ENCODE measurements at places on chromosomes 7 and 10.

DNA sequence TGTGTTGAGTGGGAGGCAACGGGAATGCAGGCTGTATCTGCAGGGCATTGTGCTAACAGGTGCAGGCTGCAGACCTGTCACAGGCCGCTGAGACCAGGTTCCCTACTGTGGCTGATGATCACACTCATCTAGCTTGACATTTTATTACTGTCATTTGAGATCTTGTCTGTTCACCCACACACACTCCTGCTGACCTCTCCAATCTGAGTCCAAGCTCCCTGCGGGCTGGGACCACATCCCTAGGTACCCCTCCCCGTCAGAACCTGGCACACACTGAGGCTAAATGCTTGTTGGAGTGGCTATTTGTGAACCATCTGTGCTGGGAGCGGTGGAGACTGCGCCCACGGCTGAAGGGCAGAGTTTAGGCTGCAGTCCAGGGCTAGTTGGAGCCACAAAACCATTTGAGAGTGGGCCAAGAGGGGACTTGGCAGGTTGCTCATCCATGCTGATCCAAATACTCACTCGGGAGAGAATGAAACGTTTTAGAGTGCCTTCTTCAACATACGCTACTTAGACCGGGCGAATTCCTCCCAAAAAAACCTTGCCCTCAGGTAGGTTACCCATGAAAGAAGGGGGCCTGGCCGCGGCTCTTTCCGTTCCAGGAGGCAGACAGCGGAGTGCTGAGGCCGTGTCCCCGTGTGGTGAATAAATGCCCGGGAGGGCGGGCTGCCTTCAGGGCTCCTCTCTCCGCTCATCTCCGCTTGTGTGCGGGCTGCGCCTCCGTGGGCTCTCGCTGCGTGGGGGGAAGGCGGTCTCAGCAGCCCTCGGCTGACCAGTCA is 164.4 kb downstream of the RGS10 start:
- no peak for DNase-seq

DNA sequence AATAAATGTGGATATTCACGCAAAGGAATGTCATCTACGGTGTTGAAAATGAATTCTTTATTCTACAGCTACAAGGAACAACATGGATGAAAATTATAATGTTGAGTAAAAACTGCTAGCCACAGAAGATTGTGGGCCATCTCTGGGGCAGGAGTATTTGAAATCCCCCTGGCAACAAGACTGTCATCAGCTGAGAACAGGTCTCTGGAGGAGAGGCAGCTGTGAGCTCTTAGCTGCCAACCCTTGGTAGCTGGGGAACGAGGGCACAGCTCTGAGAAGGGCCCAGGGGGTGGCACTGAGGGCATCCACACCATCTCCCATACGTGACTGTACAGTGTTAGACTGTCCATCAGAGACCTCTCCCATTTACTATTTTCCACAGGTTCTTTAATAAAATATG is 340.1 kb upstream of the MGMT start:
- DNase-seq = no peak

DNA sequence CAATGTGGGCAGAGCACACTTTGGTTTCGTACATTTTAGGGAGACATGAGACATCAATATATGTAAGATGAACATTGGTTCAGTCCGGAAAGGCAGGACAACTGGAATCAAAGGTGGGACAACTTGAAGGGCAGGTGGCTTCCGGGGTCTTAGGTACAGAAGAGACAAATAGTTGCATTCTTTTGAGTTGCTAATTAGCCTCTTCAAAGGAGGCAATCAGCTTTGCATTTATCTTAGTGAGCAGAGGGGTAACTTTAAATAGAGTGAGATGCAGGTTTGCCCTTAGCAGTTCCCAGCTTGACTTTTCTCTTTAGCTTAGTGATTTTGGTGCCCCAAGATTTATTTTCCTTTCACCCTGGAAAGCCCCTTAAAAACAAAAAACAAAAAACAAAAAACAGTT is 21.3 kb downstream of the ZNF487 start:
- DNase-seq = no peak

- DNase-seq = no peak
Measured at GRCh38 chr10:107548301-107548700, 383.8 kb upstream of the SORCS1 start.

DNA sequence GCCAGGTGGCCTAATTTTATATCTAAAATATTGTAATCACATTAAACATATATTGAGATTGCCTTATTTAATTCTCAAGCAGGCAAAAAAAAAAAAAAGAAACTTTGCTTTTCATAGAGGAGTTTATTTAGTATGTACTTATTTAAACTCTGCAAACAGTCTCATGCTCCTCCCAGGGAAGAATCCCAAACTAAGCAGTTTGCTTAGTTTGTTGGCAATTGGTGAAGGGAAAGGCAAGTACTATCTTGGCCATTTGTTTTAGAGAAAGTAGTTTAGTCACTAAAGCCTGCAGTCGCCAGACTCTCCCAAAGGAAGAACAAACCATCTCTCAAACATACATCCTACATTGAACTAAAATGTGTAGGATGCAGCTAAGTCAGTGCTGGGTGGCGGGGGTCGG is 226.8 kb downstream of the CDC14C start:
- no peak for DNase-seq

- no peak for DNase-seq
Measured at GRCh38 chr7:38034062-38034908, 113.8 kb downstream of the EPDR1 start.

- DNase-seq = no peak
Measured at GRCh38 chr7:36305226-36305625, 84.4 kb upstream of the ANLN start.

- no peak for DNase-seq
Measured at GRCh38 chr10:120600871-120601649, 144.0 kb downstream of the PLPP4 start.

DNA sequence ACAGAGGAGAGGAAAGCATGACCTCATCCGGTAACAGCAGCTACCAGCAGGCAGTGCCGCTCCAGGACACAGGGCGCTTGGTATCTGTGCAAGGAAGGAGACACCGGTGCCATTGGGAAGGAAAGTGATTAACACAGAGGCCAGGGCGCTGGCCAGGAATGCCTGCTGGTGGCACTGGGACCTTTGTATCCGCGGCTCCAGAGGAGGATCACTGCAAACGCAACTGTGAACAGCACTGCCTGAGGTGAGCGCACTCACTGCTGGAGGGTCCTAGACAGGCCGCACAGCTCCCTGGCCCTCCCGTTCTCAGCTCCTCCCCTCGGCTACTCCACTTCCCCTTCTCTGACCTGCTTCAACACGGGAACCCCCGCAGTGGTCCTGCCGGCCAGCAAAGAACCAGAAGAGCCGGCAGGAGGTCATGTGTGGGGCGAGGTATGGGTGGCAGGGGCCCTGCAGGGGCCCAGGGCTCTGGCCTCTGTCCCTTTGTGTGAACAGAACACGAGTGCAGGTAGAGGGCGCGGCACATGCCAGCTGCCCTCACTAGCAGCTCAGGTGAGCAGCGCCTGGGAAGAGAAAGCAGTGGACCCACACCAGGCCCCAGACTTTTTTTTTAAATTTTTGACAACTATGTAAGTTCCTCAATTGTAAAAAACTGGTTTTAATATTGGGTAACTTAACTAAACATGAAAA is 107.6 kb downstream of the VIPR2 start:
- DNase-seq = no peak

DNA sequence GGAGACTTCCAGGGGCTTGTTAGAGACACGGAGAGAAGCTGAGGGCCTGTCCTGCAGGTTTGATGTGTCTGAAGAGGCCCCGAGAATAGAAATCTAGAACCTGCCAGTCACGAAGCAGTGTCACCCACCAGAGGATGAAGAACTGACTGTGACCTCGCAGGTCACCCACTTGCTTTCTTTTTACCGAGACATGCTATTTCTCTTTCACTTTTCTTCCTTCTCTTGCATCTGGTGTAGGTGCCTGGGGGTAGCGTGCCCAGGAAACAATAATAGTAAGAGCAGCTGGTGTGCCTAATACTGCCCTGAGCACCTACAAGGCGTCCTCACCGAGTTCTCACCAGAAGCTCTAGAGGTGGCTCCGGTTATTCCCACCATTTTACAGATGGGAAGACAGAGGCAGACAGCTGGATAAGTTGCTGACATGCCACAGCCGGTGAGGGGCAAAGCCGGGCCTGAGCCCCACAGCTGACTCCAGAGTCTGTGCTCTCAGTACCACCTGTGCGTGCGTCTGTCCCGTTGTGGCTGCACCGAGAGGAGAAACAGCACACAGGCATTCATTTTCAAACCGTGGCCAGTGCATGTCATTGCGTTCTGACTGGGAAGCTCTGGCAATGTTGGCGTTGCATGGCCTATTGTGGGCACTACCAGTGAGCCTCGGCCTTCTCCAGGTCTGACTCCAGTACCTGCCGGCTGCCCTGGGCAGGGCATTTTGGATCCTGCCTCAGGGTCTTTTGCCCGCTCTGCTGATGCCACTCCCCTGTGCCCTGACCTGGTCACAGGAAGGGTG is 7.8 kb downstream of the CHST3 start:
- no peak for DNase-seq

- no peak for DNase-seq
Measured at GRCh38 chr10:90641731-90642130, 216.1 kb downstream of the HTR7 start.

DNA sequence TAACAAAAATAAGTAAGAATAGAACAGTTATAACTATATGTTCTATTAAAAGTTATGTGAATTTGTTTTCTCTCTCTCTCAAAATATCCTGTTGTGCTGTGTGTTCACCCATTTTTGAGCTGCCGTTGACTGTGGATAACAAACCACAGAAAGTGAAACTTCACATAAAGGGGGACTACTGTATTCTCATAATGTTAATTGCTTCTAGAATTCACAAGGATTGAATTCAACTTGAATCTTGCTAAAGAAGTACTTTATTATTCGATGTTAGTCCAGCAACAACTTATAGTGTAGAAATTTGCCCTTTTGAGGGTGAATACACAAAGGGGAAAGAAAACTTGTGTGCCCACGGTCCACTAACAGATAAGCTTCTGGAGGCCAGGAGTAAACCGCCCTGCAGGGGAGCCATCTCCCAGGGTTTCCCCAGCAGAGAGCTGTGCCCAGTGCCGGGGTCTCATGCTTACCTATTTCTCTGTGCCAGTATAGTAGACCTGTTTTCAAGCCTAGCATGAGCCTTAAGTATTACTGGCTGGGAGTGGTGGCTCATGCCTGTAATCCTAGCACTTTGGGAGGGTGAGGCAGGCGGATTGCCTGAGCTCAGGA is 87.1 kb downstream of the KAT6B start:
- DNase-seq = no peak

DNA sequence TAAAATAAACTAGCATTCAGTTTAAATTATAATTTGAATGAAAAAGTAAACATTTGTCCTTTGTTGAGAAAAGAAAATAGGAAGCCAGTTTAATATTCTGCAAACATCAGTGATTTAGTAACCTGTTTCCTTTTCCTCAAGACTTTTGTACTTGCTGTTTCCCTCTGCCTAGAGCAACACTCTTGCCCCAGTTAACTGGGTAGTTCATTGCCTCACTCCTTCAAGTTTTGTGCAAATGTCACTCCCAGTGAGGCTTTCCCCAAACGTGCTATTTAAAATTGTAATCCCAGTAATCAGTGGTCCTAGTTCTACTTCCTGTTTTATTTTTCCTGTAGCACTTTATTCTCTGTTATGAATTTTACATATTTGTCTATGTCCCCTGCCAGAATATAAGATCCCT is 23.8 kb downstream of the DLD start:
- no peak for DNase-seq

DNA sequence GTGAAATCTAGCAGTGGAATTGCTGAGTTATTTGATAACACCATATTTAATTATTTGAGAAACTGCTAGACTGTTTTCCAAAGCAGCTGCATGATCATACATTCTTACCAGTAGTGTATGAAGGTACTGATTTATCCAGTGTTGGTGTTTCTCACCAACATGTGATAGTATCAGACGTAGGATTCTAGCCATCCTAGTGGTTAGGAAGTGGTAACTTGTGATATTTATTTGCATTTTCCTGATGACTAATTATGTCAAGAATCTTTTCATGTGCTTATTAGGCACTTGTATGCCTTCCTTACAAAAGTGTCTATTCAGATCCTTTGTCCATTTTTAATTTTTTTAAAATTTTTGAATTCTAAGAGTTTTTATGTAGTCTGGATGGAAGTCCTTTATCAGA is 54.2 kb upstream of the PLXDC2 start:
- DNase-seq = no peak

DNA sequence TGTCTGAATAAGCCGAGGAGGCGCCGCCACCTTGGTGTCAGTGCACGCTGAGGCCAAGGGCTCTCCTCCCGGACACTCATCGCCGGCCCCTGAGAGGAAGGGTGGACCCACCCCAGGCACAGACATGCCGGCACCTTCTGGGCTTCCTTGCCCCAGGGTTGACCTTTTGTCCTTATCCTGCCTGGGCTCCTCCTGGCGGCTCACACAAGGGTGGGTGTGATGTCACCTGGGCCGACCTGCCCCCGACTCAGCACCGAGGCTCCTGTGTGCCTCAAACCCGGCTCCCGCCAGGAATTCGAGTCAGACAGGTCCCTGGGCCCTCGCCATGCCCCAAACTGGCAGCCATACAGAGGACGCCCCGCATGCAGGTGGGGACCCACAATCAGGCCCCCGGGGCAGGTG is 17.7 kb upstream of the CFAP46 start:
- no peak for DNase-seq

GRCh38 chr10:103751667-103752290 is 103.6 kb downstream of the SH3PXD2A start:
- no peak for DNase-seq

DNA sequence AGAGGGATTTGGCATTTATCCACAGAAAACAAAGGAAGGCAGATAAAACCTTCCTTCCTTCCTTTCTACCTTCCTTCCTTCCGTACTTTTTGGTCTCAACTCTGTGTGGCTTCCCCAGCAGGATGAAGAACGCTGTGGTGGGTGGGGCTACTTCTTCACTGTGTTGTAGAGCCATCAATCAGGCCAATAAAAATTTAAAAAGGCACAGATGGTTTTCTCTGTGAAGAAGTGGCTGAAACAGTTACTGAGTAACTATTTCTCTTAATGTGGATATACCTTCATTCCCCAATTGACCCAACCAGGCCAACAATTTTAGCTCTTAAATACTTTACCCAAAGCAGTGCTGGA is 75.8 kb downstream of the ZNF92 start:
- DNase-seq = no peak

- DNase-seq = no peak
Measured at GRCh38 chr10:63901228-63901627, 380.0 kb downstream of the REEP3 start.

- DNase-seq = peak; percentile 0
Measured at GRCh38 chr7:124765401-124766352, at the start of gene GPR37. Gene GPR37, minus strand, starts transcription at chr7:124765792. Its CDS starts 816 bp downstream, at chr7:124764976.

- DNase-seq = no peak
Measured at GRCh38 chr7:73851410-73852338, 9.3 kb upstream of the TMEM270 start.

DNA sequence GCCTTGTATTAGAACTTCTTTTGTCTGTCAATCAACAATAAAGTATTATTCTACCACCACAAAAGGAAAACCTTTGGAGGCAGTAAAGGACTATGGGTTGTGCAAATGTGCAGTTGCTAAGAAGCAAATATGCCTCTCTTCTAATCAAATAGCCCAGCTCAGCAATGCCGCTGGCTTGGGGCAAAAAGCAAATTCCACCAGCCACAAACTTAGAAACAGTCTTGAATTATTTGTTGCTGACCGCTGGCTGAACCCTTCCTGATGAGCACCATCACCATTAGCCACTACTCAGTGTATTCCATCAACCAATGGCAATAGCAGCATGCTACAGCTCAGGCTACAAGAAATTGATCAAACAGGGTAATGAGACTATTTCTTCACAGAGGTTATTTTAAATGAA is 51.0 kb downstream of the SKAP2 start:
- DNase-seq = no peak

GRCh38 chr7:144805627-144806239 is 30.1 kb downstream of the TPK1 start:
- DNase-seq = no peak

- DNase-seq = no peak
Measured at GRCh38 chr10:28327491-28327880, 24.6 kb upstream of the MPP7 start.

GRCh38 chr7:43015301-43015700 is 83.1 kb downstream of the MRPL32 start:
- no peak for DNase-seq
